ENCODE measurements at places on chromosomes 4 and X. TPM values are rescaled to one million over a fixed set of nuclear protein-coding genes. Genes with fewer than 3 reads are reported as not detected.

The LDOC1 gene
- total RNA-seq = 14.9 TPM

The AMBN gene
- total RNA-seq = not detected

The SULT1B1 gene
- total RNA-seq = 6.3 TPM

The RTL9 gene
- not detected for total RNA-seq

The CNOT6L gene
- total RNA-seq = 142 TPM

The AFF2 gene
- 0.90 TPM for total RNA-seq

The CACNA1F gene
- 0.67 TPM for total RNA-seq

The FAM47E gene
- total RNA-seq = not detected

The ANAPC10 gene
- 22.7 TPM for total RNA-seq

The NLRP2B gene
- not detected for total RNA-seq

The SPATA18 gene
- not detected for total RNA-seq

GRCh38 chr4:17385403-17385802 is 126.5 kb downstream of the QDPR start:
- H3K36me3 ChIP-seq = no peaks in the 10 kb centered on the region
- H3K27ac ChIP-seq = no peak overlapping the region
- DNase-seq = no peak

DNA sequence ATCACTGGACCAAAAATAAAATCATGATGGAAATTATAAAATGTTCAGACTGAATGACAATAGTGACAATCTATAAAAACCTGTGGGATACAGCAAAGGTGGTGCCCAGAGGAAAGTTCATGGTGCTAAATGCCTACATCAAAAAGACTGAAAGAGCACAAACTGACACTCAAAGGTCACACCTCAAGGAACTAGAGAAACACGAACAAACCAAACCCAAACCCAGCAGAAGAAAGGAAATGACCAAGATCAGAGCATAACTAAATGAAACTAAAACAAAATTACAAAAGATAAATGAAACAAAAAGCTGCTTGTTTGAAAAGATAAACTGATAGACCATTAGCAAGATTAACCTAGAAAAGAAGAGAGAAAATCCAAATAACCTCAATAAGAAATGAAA is 78.7 kb downstream of the ANAPC10 start:
- H3K27ac ChIP-seq = peak overlapping the region; percentile 67
- peaks cover 2% of the 10 kb centered on the region for H3K36me3 ChIP-seq

DNA sequence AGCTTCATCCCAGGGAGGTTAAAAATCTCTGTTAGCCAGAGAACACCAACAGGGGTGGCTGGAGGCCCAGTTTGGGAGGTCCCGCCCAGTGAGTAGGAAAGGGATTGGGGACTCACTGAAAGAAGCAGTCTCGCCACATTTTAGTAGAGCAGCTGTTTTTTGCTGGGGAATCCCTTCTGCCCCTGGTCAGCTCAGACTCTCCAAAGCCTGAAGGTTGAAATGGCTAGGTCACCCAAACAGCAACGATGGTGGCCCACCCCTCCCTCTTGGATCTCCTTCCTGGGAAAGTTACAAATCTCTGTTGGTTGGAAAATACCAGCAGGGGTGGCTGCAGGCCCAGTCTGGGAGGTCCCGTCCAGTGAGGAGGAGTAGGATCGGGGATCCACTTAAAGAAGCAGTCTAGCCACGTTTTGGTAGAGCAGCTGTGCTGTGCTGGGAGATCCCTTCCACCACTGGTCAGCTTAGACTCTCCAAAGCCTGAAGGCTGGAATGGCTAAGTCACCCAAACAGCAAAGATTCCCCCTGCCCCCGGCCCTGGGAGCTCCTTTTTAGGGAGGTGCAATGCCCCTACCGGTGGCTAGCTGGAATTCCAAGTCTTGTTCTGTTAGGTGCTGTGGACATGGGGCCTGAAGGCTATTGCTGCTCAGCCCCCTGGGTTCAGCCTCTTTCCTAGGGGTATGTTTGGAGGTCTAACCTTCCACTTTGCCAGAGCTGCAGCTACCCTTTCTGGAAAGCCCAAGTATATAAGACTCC is 40.0 kb upstream of the TEX13A start:
- no peaks in the 10 kb centered on the region for H3K27me3 ChIP-seq
- no peak overlapping the region for H3K4me3 ChIP-seq
- DNase-seq = no peak
- H3K27ac ChIP-seq = no peak overlapping the region
- H3K36me3 ChIP-seq = no peaks in the 10 kb centered on the region
- H3K4me1 ChIP-seq = no peaks in the 10 kb centered on the region

DNA sequence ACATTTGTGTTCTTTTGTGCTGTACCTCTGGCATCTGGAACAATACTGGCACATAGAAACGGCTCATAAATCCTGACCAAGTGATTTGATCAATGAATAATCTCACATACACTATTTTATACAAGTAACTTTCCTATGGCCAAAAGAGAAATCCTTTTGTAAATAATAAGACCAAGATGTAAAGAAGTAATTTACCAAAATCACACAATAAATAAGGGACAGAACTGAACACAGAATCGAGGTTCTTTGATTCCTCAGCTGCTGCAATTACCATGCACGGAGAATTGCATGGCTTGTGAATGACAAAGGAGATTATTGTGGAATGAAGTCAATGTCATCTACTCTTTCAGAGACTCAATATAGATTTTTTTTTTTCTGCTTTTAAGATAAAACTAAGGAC is 576.8 kb upstream of the SMIM31 start:
- no peak overlapping the region for H3K27ac ChIP-seq
- no peak for DNase-seq
- H3K4me3 ChIP-seq = no peak overlapping the region
- H3K27me3 ChIP-seq = no peaks in the 10 kb centered on the region
- H3K36me3 ChIP-seq = no peaks in the 10 kb centered on the region

- no peak for DNase-seq
- H3K4me1 ChIP-seq = no peaks in the 10 kb centered on the region
- H3K4me3 ChIP-seq = no peak overlapping the region
- no peaks in the 10 kb centered on the region for H3K36me3 ChIP-seq
Observed at GRCh38 chr4:152970102-152970820, 34.1 kb downstream of the FHDC1 start.

DNA sequence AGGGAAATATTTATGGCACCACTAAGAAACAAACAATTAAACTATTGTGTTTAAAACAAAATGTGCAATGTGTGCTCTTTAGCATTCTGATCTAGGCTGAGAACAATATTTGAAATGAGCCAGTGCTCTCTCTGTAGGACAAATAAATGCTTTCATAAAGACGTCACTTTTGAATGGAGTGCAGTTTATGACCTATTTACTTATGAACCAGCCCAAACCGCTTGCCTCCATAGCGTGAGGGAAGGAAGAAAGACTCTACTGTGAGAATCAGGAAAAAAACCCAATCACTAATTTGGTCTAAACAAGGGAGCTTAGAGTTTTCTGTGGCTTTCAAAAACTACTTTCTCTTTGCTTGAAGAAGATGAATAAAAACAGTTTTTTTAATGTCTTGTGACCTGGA is 39.4 kb downstream of the SAT1 start:
- no peaks in the 10 kb centered on the region for H3K27me3 ChIP-seq
- H3K36me3 ChIP-seq = no peaks in the 10 kb centered on the region
- no peak for DNase-seq

DNA sequence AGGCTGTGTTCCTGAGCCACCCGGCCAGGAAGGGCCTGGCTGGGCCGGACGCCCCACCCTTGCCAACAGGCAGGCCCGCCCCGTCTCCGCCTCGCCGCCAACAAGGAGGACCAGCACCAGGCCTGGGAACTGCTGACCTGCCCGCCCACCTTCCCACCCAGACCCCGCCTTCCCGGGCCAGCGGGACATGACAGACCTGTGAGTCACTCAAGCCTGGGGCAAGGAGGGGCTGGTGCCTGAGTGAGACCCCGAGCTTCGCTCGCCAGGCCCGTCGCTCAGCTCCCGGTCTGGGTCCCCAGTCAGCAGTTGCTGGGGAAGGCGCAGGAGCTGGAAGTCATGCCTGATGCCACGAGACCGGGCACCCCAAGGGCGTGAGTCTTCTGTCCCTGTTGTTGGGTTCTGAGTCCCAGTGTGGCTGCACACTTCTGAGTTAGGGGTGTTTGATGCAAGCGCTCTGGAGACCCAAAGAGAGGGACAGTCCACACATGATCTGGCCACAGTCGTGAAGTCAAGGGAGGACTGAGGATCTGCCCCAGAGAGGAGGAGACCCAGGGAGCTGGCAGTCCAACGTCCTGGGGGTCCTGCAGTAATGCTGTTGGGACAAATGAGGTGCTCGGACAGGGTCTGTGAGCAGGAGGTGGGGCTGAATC is at the start of gene DNASE1L1:
TSS of gene DNASE1L1 (minus strand) at position 33 of the 650 bp plus-strand sequence. CDS start 3,686 bp downstream, outside the sequence.
- H3K27me3 ChIP-seq = no peaks in the 10 kb centered on the region
- H3K27ac ChIP-seq = no peak within 1 kb of the TSS
- DNase-seq = peak; percentile 10
- H3K36me3 ChIP-seq = no peaks in the 10 kb centered on the region
- H3K4me1 ChIP-seq = peaks cover 7% of the 10 kb centered on the region
- H3K4me3 ChIP-seq = peak within 1 kb of the TSS; percentile 60

DNA sequence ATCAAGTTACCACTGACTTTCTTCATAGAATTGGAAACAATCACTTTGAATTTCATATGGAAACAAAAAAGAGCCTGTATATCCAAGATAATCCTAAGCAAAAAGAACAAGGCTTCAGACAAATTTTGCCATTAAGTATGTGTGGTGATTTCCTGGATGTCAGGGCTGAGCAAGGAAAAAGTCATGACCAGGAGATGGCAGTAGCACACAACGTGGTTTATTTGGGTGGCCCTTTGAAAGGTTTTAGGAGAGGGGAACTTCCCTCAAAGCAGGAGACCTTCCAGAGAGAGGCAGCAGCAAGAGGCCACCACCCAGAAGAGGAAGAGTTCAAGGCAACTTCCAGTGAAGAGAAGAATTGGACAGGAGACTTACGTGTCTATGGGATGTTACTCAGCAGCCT is 18.1 kb upstream of the ZXDB start:
- H3K4me1 ChIP-seq = peaks cover 2% of the 10 kb centered on the region
- no peak for DNase-seq

DNA sequence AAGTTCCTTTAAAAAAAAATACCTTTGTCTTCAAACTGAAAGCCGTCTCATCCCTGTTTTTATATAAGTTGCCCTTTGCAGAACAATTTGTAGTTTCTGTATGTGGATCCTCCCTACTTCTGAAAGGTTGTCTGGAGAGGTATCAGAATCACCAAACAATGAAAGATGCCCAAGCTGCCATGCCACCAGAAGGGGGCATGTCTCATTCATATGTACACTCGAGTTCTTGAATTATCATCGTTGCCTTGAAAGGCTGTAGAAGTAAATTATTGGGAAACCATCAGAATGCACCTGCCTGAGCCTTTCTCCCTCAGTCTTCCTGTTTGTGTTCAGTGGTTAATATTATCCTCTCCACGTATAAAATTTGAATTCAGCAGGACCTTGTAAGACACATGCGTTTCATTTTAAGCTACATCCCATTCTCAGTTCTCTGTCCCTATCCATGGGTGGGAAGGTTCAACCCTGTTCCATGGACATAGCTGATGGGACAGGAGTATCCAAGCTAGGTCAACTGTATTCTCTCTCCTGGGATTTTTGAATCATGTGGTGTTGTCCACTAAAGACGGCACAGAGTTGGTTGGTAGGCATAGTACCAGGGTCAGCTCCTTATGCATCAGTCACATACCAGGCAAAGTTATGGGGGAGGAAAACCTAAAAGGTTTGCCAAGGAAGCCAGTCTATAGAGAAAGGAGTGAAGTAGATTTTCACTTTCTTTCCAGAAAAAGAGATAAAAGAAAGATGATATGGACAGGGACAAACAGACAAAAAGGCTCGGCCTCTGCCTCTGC is 24.0 kb downstream of the GALNT7 start:
- H3K36me3 ChIP-seq = no peaks in the 10 kb centered on the region
- no peak overlapping the region for H3K27ac ChIP-seq

GRCh38 chrX:15236146-15236545 is 33.7 kb downstream of the ASB9 start:
- no peaks in the 10 kb centered on the region for H3K27me3 ChIP-seq
- H3K27ac ChIP-seq = no peak overlapping the region
- no peak for DNase-seq
- no peaks in the 10 kb centered on the region for H3K36me3 ChIP-seq
- no peak overlapping the region for H3K4me3 ChIP-seq

- no peak overlapping the region for H3K27ac ChIP-seq
- H3K4me1 ChIP-seq = peaks cover 4% of the 10 kb centered on the region
- H3K36me3 ChIP-seq = no peaks in the 10 kb centered on the region
Observed at GRCh38 chr4:87974856-87975462, 555 bp upstream of the SPP1 start.

- no peaks in the 10 kb centered on the region for H3K36me3 ChIP-seq
- no peak overlapping the region for H3K27ac ChIP-seq
- DNase-seq = no peak
Observed at GRCh38 chr4:116480546-116480945, 604.8 kb downstream of the TRAM1L1 start.

- no peak for DNase-seq
- no peaks in the 10 kb centered on the region for H3K4me1 ChIP-seq
- no peak overlapping the region for H3K27ac ChIP-seq
- no peaks in the 10 kb centered on the region for H3K36me3 ChIP-seq
Observed at GRCh38 chrX:106780664-106781377, 21.7 kb upstream of the TBC1D8B start.

DNA sequence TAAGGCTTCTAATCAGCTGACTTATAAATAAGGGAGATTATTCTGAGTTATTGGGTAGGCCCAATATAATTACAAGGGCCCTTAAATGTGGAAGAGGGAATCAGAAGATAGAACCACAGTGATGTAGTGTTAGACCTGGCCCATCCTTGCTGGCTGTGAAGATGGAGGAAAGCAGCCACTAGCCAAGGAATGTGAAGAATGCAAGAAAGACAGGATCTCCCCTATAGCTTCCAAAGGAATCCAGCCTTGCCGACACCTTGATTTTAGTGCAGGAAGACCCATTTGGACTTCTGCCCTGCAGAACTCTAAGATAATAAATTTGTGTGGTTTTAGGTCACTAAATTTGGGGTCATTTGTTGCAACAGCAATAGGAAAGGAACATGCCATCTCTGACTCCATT is 150.6 kb downstream of the SPATA18 start:
- no peaks in the 10 kb centered on the region for H3K27me3 ChIP-seq
- no peak for DNase-seq
- H3K36me3 ChIP-seq = no peaks in the 10 kb centered on the region
- H3K4me1 ChIP-seq = no peaks in the 10 kb centered on the region
- no peak overlapping the region for H3K27ac ChIP-seq
- no peak overlapping the region for H3K4me3 ChIP-seq

GRCh38 chr4:112277220-112277619 is 8.5 kb downstream of the TIFA start:
- peaks cover 45% of the 10 kb centered on the region for H3K4me1 ChIP-seq
- H3K27me3 ChIP-seq = no peaks in the 10 kb centered on the region
- peaks cover 2% of the 10 kb centered on the region for H3K36me3 ChIP-seq
- H3K27ac ChIP-seq = peak overlapping the region; percentile 99
- DNase-seq = no peak

- no peak overlapping the region for H3K27ac ChIP-seq
- no peaks in the 10 kb centered on the region for H3K36me3 ChIP-seq
- H3K4me3 ChIP-seq = no peak overlapping the region
- no peaks in the 10 kb centered on the region for H3K27me3 ChIP-seq
Observed at GRCh38 chr4:189740873-189741272, 199.8 kb upstream of the FRG1 start.

DNA sequence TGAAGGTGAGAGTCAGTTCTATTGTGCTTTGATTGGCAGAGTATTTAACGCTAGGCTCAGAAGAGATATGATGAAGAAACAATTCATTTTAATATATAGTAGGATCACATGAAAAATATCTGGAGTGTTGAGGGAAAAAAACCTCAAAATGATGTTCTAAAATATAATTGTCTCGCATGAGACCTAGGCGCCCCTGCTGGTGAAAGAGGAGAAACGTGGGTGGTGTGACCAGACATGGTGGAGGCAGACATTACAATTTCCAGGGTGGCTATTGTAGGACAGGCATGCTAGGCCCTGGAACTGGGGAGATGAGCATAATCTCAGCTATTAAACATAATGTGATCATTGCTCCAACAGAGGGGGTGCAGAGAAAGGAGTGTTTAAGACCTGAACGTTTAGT is 210.0 kb downstream of the HS3ST1 start:
- no peak overlapping the region for H3K4me3 ChIP-seq
- H3K4me1 ChIP-seq = no peaks in the 10 kb centered on the region
- no peak overlapping the region for H3K27ac ChIP-seq
- peaks cover 5% of the 10 kb centered on the region for H3K27me3 ChIP-seq

All from T-helper 17 cell (primary cell).